ENCODE measurements at places on chromosomes 7 and 10.
A peak's percentile ranks its signal among the peaks of the same experiment; 100 is the strongest.

GRCh38 chr7:101250324-101250723 lies 5.4 kb upstream of the FIS1 start:
- no peak for DNase-seq

DNA sequence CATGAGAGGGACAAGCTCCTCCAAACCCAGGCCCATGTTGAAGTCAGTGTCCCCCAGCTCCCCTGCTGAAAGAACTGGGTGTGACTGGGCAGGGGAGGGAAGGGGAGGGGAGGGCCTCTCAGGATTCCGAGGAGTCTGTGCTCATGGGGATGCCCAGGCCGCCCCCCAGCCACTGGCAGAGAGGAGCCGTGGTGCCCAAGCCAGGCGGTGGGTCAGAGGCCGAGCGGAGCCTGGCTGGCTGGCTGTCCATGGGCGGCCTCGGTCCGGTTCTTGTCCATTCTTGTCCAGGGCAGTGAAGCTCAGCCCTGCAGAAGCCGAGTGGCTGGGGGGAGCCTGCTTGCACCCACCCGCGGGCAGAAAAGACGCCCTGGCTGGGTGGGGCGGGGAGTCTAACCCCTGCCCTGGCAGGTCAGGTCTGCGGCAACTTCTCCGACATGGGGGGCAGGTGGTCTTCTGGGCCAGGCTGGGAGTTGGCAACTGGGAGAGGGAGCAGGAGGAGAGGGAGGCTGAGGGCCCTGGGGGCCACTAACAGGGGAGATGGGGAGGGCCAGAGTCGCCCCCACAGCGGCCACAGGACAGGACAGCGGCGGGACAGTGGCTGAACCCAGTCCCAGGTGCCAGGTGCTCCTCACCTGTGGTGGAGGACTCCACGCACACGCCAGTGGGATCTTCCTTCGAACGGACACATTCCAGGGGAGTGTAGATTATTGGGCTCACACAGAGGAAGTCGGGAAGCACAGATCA lies 54.1 kb downstream of the FOXL3 start:
- no peak for DNase-seq

DNA sequence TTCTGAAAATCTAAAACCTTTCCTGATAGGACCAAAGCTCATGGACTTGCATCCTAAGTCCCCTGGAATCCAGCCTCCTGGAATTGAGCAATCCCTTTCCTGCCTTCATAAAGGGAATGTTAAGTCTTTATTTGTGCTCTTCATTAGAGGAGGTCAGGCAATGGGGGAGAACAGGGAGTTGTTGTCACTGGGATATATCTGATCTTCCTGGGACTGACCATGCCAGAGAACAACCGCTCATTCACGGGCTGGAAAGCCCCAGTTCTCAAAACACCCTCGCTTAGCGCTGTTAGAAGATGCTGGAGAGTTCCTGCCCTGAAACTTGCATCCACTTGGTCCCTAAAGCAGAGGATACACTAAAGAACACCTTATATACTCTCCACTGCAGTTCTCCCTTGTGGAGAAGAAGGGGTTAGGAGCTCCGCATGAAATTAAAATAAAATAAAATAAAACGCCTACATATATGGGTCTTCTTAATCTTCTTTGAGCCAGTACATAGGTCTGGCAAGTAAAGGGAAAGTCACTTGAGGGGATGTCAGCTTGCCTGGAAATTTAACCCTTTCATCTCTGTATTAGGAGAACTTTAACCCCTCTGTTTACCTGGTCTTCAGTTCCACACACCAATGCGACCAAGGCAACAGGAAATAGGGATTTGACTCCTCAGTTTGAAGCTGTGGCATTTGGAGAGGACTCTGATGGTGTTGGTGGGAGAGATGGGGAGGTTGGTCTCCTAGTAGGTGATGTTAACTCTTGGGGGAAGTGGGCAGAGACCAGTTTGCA lies 1.2 kb downstream of the SORCS1 start:
- peak; percentile 11 for DNase-seq

- DNase-seq = no peak
Observed at GRCh38 chr10:107013258-107014006, 151.1 kb downstream of the SORCS1 start.

GRCh38 chr7:133139801-133140200 lies 57.9 kb upstream of the CHCHD3 start:
- DNase-seq = no peak

DNA sequence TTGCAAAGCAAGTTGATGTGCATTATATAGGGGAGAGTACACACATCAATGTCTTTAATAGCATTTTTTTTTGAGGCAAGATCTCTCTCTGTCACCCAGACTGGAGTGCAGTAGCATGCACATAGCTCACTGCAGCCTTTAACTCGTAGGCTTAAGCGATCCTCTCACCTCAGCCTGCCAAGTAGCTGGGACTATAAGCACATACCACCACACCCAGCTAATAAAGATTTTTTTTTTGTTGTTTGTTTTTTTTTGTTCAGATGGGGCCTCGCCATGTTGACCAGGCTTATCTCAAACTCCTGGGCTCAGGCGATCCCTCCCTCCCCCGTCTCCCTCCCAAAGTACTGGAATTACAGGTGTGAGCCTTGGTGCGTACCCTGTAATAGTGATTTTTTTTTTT lies 1.5 kb downstream of the UMAD1 start:
- DNase-seq = no peak

DNA sequence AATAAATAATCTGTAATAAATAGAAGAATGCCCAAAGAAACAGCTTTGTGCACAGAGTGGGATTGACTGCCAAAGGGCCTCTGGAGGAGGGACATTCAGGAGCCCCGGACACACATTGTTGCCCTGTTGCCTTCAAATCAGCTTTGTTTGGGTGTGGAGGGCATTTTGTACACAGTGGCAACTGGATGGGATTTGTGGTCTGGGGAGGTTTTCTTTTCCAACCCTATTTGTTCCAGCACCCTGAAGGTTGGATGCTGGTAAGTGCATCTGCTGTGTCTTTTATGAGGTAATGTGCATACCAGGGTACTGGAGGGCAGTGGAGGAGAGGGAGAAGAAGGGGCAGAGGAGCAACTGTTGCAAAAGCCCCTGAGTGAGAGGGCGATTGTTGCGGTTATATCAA lies 6.3 kb downstream of the LRMDA start:
- DNase-seq = no peak

DNA sequence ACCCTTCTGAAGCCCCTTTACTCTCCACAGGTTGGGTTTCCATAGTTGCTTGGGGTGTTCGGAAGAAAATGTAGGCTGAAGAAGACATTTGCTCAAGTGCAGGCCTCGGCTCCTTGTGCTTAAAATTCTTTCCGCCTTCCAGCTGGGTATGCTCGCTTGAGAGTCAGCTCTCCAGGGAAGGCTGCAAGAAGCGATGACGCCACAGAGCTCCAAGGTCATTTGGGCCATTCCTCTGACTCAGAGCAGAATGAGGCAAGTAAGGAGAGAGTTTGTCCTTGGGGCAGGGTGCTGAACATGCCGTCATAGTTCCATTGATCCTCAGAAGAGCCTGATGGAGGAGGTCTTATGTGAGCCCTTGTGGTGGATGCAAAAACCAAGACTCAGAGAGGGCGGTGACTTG lies 27.4 kb upstream of the HSPA12A start:
- no peak for DNase-seq

DNA sequence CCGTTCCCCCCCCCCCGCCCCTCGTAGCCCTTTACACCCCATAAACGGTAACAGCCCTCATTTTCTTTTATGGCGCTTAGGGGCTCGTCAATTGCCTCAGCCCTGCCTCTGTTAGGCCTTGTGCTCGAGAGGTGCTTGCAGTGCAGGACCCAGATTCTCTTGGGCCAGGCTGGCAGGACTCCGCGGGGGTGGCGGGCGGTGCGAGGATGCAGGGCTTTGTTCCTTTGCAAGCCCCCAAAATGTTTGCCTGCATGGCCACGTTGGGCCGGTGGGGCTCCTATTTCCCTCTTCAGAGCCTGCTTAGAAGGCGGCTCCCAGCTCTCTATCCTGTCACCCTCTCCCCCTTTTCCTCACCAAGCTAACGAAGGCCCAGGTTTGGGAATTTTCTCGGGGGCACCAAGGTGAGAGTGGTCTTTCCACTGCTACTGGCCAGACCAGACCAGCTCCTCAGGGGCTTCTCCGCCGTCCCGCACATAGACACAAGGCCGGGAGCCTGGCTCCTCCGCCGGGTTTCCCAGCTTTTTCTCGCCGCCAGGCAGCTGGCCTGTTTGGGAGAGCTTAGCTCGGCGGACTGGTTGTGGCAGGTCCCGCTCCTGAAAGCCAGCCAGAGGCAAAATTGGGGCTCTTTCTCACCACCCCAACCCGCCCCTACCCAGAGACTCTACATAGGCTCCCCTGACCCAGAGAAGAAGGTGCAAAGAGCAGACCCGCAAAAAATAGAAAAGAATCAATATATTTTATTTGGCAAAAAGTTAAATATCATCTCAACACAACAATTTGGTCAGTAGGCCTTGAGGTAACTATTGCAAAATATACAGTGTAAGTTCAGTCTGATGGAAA lies 3.4 kb downstream of the HOXA9 start:
- no peak for DNase-seq

DNA sequence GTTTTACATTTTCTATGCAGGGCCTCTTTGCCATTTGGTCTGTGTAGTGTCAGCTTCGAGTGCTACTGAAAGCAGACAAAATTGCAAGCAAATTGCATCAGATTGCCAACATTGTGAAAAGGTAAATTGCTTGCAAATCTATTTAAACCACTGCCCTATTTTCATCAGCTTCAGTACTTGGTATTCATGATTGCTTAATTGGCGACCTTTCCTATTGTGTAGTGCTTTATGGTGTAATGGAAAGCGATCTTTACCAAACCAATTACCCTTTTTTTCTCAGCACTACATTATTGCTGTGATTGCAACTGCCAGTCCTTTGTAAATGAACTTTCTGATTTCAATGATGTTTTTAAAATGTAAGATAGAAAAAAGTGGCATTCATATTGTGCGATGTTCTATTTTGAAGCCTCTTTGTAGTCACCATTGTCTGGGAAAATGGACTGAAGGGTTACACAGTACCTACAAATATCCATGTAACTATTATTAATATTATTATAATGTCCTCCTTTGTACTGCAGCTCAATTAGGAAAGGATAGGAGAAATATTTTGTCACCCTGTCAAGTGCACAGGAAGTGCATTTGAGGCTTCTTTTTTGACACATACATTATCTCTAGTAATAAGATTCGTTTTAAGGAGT lies 177.7 kb upstream of the SP8 start:
- DNase-seq = no peak

DNA sequence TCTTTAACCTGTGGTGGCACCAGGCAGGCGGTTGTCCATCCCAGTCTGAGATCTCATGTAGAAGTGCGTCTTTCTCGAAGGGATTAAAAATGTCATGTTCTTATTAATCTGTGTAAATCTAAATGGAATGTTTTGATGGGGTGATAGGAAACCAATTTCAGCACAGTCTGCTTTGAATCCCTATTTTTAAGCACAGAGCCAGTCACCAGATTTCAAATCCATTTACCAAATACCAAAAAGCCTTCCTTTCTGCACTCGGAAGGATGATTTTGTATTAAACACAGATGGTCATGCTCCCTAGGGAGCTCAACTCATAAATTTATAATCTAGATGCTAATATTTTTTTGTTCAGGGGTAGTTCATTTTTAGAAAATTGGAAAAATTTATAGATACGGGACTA lies 160.6 kb upstream of the AOAH start:
- no peak for DNase-seq

DNA sequence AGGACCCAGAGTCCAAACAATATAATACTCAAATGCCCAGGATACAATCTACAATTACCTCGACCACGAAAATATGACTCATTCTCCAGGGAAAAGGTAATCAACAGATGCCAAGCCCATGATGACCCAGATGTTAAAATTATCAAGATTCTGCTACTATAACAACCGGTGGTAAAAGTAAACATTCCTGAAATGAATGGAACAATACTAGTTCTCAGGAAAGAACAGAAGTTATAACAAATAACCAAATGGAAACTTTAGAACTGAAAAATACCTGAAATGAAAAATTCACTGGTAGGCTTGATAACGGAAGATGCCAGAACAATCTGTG lies 34.1 kb upstream of the GUSB start:
- no peak for DNase-seq

GRCh38 chr10:74137992-74138391 lies 12.6 kb downstream of the AP3M1 start:
- no peak for DNase-seq

DNA sequence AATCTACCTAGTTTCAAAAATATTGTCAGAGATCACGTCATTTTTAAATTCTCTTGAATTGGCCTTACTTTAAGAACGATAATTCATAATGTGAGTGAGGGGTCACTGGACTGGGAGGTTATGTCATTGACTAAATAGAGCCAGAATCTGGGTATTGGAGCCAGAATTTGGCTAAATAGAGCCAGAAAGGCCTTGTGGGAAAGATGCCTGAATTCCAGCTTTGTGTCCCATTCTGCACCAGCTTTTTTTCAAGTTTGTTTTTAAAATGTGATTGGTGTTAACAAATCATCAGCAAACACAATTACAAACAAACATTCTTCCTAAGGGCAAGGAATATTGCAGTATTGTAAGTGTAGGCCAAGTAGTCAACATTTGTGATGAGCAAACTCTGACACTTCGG lies 233.2 kb upstream of the PRKCQ start:
- no peak for DNase-seq

DNA sequence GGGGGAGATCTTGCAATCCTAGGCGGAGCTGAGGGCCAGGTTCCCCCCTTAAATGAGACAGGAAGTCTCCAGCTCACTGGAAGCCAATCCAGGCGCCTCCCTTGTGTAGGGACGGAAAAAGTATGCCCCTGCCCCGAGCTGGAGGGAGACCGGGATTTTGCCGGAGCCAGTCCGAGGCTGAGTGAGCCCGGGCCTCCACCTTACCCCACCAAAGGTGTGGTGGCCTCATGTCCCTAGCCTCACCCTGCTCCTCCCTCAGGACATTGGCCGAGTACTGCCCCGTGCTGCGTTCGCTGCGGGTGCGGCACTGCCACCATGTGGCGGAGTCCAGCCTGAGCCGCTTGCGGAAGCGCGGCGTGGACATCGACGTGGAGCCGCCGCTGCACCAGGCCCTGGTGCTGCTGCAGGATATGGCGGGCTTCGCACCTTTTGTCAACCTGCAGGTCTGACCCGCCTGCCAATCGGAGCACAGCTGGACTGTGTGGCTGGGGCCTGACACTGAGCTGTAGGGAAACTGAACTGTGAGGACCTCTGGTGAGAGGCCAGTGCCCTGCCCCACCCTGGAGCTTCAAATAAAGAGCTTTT lies 2.0 kb downstream of the FBXL15 start:
- DNase-seq = peak; percentile 73

DNA sequence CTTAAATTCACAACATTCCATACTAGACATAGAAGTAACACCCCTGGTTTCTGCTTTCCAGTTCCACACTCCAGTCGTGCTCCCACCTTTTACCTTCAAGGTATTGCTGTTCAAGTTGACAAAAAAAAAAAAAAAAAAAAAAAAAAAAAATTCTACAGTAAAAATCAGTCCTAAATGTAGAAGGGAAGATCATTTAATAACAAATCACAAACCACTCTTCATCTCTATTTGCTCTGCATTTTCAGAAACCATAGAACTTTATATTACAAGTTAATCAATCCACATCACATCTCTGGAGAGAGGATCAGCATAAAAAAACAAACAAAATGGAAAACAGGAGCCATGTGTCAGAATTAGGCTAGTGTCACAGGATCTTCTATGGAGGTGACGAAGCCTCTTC lies 206.3 kb upstream of the KLF14 start:
- DNase-seq = no peak

- no peak for DNase-seq
Observed at GRCh38 chr10:129871966-129872365, 92.1 kb downstream of the EBF3 start.

GRCh38 chr7:104967088-104967487 lies 46.9 kb upstream of the KMT2E start:
- no peak for DNase-seq

GRCh38 chr7:73526896-73527821 lies 5.1 kb upstream of the BAZ1B start:
- DNase-seq = no peak

- DNase-seq = no peak
Observed at GRCh38 chr10:75367021-75367487, 34.5 kb downstream of the ZNF503 start.

All from head of caudate nucleus (tissue), 42 donors.